Activated naive CD4-positive, alpha-beta T cell treated with Interleukin-2 at 50 U/mL for 16 hours (primary cell): ENCODE measurements at places on chromosomes 12 and 14.

- no peak for DNase-seq
Observed at GRCh38 chr14:51453869-51454268, 197.8 kb upstream of the FRMD6 start.

DNA sequence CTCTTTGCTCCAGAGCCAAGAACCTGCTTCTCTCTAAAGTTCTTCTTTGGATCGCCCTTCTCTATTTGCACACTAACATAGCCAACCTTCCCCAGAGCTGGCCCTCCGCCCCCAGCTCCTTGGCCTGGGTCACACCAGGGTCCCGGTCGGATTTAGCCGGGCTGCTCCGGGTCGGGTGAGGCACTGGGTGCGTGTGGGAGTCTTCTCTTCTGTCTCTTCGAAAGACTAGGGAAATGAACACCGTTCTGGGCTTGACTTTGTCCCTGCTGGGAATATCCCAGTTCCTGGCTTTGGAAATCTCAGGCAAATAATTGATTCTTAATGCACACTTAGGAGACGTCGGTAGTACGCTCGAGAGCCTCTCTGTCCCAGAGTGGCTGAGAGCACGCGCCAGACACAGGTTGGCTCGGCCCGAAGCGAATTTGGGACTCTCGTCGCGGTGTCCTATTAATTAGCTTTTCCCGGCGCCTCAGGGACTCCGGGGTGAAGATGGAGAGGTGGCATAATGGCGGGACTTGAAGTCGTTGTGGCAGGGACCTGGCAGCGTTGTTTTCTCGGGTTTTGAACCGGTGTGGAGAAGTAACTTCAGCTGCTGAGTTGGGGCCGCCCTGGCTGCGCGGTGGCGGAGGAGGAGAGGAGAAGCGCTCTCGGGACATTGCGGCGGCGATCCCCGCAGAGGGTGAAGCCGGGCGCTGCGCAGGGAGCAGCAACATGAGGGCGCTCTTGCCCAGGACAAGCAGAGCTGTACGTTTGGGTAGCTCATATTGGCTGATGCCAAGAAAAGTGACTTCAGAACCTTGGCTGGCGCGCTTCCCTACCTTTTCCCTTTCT is 7.5 kb downstream of the FOXG1 start:
- no peak for DNase-seq

DNA sequence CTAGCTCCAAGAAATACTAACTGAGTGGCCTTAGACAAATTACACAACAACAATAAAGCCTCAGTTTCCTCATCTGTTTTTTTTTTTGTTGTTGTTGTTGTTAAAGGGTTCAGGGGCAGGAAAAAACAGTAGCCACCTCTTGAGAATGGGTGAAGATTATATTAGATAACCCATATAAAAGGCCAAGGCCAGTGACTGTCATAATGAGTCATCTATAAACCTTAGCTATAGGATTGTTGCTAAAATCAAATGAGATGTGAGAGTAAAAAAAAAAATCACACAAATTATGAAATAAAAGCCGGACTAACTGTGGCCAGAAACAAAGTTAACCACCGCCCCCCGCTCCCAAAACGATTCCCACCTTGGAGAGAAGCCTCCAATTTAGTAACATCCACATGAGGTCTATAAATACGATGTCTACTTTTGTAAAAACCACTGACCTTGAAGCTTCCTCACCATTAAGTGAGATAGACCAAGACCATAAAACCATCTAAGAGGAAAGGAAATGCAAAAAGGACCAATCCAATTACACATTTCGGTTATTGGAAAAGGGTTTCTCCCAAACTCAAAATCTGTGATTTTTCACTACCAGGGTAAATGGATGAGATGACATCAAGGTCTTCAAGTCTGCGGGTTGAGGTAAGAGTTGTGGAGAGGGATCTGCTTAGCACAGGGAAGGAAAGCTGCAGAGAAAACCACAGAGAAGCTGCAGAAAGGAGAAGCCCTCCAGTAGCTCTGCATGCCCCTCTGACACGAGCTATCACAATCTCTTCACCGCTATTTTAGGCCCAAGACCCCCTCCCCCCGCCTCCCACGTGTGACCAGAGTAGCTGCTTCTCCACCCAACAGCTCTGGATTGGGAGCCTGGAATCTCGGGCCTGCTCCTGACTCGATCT is 1.0 kb downstream of the NAA25 start:
- DNase-seq, result peak; percentile 30

DNA sequence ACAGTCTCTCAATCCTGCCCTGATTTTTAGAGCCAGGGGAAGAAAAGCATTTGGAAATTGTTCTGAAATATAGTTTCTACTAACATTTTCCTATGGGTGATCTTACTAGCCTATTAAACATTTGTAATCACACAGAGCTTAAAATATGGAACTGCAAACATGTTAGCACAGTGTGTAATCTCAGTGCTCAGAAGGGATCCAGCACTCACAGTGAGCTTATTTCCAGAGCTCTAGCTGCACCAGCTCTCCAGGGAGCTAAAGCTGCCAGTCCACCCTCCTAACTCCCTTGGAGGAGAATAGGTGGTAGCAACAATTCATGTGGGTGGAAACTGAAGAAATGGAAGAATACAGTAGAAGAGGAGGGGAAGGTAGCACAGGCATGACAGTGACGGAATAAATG is 64.9 kb upstream of the SYT1 start:
- DNase-seq, result no peak

GRCh38 chr12:120101617-120102016 is 14.9 kb downstream of the RAB35 start:
- no peak for DNase-seq
